ENCODE measurements at places on chromosomes 4 and X. TPM values are rescaled to one million over a fixed set of nuclear protein-coding genes. Genes with fewer than 3 reads are reported as not detected.
A peak's percentile ranks its signal among the peaks of the same experiment; 100 is the strongest.

The MAGIX gene
- total RNA-seq = 14.7 TPM

The CXCL8 gene
- 4.7 TPM for total RNA-seq

GRCh38 chr4:14856062-14856933 is 146.0 kb upstream of the CPEB2 start:
- peak overlapping the region; percentile 23 for H3K27ac ChIP-seq
- H3K27me3 ChIP-seq = no peaks in the 10 kb centered on the region
- peak; percentile 79 for DNase-seq
- H3K4me3 ChIP-seq = no peak overlapping the region
- H3K4me1 ChIP-seq = peaks cover 9% of the 10 kb centered on the region
- H3K36me3 ChIP-seq = no peaks in the 10 kb centered on the region

GRCh38 chrX:25049357-25049756 is 33.6 kb upstream of the ARX start:
- no peaks in the 10 kb centered on the region for H3K36me3 ChIP-seq
- no peak for DNase-seq
- no peaks in the 10 kb centered on the region for H3K27me3 ChIP-seq
- no peak overlapping the region for H3K4me3 ChIP-seq
- no peak overlapping the region for H3K27ac ChIP-seq
